ENCODE measurements at places on chromosomes 7 and 10.

DNA sequence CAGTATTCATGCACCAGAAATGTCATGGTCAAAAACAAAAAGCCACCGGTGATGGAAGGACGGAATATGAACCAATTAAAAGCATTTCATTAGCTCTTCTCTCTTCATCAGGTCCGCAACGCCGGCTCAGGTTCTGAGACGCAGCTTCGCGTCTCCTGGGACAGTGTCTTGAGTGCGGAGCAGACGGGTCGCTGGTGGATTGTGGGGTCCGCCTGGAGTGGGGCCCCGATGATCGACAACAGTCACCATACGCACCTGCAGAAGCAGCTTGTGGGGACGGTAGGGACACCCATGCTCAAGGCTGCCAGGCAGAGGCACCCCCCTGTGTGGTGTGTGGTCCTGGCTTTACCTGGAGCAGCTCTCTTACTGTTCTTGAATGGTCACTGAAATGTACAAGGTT is 13.4 kb downstream of the NOM1 start:
- no peak for DNase-seq

GRCh38 chr7:133535308-133535707 is 282.4 kb downstream of the EXOC4 start:
- no peak for DNase-seq

- no peak for DNase-seq
These were observed 75.0 kb upstream of the FHIP2A start for GRCh38 chr10:114746531-114746930.

DNA sequence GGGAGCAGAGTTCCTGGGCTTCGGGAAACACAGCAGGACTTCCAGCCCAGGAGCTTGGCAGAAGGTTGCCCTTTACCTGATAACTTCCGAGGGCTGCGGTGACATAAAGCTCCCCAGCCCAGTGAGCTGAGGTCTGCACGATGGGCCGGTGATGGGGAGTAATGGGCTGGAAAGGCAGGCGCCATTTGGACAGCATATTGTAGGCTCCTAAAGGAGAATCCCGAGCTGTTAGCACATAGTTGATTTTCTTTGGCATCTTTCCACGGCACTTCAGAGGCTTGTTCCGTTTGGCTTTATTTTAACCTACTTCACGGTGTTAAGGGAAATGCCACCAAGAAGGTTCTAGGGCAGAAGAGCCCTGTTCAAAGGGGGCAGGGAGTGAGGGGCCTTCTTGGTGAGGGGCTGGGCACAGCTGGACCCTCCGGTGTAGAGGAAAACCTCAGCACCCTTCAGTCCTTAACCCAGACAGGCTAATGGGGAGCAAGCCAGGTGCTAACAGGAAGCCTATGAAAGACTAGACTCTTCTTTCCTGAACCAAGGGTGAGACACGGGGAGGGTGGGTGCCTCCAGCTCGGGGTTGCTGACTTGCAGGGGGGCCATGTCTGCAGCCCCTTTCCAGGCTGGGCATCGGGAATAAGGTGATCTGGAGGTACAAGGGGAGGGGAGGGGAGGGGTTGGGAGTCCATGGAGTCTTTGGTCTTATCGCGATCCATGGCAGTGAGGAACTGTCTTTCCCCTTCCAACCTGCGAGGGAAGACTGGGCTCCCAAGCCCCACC is 347.7 kb downstream of the GLRX3 start:
- DNase-seq: no peak

GRCh38 chr7:134623193-134623592 is 23.5 kb upstream of the BPGM start:
- DNase-seq: no peak

GRCh38 chr7:41760293-41760692 is 57.4 kb upstream of the INHBA start:
- no peak for DNase-seq

GRCh38 chr10:49187044-49187484 is 1.1 kb downstream of the TMEM273 start:
- DNase-seq: no peak

DNA sequence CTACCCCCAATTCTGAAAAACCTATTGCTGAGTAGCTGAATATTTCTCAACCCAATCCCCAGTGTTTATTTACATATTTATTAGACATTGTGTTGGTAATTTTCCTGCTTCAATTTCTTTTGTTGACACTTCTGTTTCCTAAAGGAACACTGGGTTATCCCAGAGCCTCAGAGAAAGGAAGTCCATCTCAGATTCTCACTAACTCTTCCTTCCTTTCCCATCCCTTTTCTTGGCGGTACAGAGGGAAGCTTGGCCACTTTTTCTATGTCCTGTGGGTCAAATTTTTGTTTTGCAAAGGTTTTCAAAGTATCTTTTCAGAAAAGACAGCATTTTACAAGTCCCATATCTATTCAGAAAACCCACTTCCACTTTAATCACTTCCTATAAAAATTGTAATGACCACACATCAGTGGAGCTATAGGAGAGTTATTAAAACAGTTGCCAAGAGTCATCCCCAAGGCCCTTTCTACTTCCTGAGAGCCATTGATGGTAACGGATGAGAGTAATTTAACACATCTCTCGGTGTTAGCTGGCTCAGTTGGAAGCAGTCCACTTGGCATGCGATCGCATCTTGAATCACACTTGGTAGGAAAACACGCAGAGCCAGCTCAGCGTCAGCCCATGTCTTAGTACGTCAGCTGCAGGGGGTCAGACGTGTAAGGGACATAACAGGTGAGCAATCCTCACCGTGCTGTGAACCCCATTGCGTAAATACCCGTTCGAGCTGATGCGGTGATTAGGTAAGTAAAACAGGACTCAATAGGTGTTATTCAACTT is 231.1 kb upstream of the ADARB2 start:
- no peak for DNase-seq

- DNase-seq: no peak
These were observed 8.0 kb downstream of the AASS start for GRCh38 chr7:122136078-122136477.

- no peak for DNase-seq
These were observed 192.2 kb downstream of the SEMA3A start for GRCh38 chr7:84002348-84002747.

GRCh38 chr10:48885376-48885775 is 54.3 kb downstream of the LRRC18 start:
- no peak for DNase-seq

- DNase-seq: no peak
These were observed 9.6 kb downstream of the UNCX start for GRCh38 chr7:1242256-1242605.

DNA sequence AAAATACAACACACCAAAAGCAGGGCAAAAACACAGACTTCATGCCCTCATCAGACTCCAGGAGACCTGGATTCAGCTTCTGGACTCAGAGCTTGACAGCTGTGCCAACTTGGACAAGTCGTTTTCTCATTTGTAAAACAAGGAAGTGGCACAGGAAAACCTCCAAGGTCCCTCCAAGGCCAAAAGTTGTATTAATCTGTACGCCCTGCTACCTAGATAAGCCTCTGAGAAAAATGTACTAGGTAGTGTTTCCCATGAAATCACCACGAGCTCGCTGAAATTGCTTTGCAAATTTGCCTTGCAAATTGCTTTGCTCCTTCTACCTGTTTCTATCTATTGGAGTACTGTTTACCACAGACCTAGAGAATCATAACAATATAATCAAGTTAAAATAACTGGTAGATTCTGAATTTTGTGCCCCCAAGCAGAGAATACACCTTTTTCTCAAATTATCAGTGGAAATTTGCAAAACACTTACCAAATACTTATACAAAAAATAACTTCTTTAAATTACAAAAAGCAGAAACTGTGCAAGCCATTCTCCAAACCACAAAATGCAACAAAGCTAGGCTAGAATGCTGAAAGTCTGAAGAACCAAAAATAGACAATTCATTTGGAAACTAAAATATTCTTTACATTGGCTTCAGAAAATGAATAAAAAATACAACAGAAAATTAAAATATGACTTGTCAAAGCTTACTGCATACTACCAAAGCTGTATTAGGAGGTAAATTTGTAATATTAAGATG is 158.1 kb upstream of the CHST15 start:
- DNase-seq: no peak

DNA sequence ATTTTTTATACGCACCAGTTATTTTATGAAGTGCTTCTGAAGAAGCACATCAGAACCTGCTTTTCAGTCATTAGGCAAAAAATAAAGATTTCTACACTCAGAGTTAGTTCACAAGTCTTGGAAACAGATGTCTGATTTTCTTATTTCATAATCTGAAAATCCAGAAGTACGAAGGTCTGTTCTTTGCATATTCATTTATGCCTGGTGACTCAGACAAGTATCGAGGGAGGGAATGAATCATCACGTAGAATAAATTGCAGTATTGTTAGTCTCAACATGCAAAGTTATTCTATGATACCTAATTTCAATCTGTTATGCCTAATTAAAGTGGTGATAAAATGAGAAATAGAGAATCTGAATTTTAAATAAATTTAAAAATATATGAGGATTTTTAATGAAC is 113.6 kb upstream of the SEM1 start:
- DNase-seq: no peak

GRCh38 chr10:5512331-5512730 is 12.4 kb upstream of the CALML3 start:
- DNase-seq: no peak

GRCh38 chr10:19845503-19846368 is 29.5 kb downstream of the PLXDC2 start:
- no peak for DNase-seq

DNA sequence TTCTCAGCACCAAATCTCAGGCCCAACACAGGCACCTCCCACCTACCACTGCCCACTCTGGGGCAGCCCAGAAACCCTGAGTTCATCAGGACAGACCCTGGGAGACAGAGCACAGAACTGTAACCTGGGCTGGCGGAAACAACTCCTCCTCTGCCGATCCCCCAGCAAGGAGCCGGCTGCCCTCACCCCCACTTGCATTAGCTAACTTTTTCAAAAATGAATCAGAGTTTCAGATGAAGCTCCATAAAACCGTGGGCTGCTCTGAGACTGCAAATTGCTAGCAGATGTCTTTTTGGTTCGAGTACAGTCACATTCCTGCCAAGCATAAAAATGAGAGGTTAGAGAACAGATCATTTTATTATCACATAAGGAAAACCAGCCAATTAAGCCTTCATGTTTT is 93.4 kb upstream of the PARD3 start:
- DNase-seq: no peak

DNA sequence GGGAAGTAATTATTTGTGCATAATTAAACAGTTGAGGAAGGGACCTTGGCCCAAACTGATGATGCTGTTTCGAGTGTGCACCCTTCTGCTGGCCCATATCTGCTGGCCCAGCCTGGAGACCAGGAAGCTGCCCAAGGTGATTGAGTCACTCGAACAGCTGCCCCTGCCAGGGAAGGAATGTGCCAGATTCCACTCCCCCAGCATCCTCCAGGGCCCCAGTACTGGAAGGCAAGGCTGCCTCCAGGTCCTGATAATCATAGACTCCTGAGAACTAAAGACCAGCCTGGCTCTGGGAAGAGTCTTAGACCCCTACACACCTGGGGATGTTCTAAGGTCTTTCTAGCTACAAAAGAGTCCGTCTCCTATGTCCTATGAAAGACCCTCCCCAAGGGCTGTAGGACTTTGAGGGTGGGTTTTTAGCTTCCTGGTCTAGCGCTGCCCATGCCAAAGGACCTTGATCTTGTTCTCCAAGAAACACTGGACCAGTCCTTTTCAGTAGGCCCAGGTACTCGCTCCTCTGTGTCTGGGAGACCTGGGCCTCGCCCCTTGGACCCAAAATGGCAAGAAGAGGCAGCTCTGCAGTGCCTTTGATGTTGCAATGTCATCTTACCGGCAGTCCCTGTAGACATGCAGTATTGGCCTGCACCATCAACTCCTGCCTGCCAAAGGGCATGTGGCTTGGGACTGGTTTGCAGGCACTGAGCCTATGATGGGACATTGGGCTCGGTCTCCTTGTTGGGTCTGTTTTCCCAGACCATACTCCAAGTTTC is 103.2 kb upstream of the GPR26 start:
- no peak for DNase-seq

- no peak for DNase-seq
These were observed 51.2 kb downstream of the GTF2I start for GRCh38 chr7:74708569-74709275.

DNA sequence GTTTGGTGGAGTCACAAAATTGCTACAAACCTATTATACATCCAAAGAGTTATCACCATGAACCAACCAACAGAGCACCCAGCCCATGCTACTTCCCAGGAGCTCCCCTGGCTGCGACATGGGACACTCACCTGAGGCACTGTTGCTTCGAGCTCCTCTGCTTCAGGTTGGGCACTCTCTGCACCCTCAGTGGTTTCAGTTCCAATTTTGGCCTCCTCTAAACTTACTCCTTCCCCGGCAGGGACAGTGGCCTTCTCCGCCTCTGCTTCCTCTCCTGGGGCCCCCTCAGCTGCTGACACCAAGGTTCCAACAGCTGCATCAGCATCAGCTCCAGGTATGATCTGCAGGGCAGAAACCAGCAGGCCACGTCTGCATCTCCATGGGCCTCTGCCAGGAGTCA is 120.4 kb upstream of the TARP start:
- DNase-seq: no peak

DNA sequence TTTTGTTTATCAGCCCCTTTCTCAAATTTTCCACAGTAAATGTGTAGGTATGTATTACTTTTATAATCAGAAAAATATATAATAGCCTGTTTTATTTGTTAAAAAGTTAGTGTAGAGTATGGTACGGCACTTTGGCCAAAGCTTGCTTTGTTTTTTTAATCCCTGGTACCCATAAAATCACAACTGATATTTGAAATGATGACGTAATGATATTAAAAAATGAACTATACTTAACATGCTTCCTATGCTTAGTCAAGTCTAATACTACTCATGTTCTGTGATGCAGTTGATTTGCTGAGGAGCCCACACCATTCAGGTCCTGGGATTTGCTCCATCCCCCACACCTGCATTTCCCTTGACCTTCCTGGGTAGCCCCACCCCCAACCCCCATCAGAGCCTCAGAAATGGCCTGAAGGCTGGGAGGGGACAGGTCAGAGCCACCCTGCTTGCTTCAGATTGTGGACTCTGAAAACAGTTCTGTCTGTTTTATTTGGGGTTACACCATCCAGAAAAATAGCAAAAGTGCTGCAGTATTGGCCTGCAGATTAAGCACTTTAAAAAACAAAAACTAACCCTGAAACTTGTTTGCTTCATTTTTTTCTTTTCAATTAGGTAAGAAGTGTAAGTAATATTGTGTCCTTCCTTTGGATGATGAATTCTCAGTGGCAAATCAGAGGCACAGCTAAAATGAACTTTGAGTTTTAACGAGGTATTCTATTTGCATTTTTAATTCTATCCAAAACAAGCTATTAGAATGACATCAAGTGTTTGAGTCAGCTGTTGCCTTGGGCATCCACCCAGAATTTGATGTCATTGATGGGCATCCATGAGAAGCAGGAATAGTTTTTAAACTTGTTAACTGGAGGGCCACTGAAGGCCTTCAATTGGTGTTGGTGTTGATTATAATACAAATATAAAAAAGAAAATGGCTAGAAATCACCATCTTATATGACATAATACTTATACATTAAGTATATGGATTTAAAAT is 23.3 kb downstream of the PLCE1 start:
- DNase-seq: no peak

- peak; percentile 9 for DNase-seq
These were observed 60.4 kb downstream of the ADD3 start for GRCh38 chr10:110067960-110068770.
